ENCODE measurements at places on chromosomes 2 and 18.

- no peaks in the 10 kb centered on the region for H3K36me3 ChIP-seq
- no peak for DNase-seq
- H3K4me3 ChIP-seq: no peak overlapping the region
- no peak overlapping the region for H3K27ac ChIP-seq
- H3K27me3 ChIP-seq: peaks cover 3% of the 10 kb centered on the region
Measured at GRCh38 chr2:233857511-233858141, 3.3 kb upstream of the HJURP start.

DNA sequence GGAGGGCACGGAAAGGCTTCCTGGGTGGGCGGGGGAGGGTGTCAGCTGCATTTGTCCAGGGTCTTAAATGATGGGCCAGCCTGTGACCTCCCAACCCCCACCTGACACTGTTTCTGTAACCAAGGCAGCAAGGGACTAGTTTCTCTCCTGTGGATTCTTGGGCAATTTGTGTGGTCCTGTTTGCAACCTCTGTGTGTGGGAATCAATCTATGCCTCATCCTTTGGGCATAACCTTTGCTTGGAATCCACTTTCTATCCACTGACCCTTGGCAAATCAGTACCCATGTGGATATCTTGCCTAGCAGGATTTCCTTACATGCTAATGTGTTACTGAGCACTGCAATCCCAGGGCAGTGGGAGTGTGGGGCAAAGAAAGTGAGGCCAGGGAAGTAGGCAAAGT is 54.1 kb downstream of the GPR39 start:
- no peaks in the 10 kb centered on the region for H3K36me3 ChIP-seq
- no peaks in the 10 kb centered on the region for H3K4me1 ChIP-seq
- no peak overlapping the region for H3K4me3 ChIP-seq
- DNase-seq: no peak
- no peaks in the 10 kb centered on the region for H3K27me3 ChIP-seq
- H3K27ac ChIP-seq: no peak overlapping the region

DNA sequence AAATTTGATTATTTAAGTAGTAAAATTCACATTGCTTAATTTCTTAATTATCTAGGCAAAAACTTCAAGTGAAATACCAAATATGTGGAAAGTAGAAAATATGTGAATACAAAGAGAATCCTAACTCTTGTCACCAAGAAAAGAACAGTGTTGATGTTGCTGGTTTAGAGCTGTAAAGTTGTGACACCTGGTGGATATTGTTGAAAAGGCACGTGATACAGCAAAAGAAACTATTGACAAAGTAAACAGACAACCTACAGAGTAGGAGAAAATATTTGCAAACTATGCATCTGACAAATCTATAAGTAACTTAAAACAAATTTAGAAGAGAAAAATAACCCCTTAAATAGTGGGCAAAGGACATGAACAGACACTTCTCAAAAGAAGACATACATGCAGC is 25.6 kb upstream of the ZC3H15 start:
- H3K4me1 ChIP-seq: peaks cover 7% of the 10 kb centered on the region
- peak; percentile 68 for DNase-seq
- H3K36me3 ChIP-seq: no peaks in the 10 kb centered on the region
- H3K27me3 ChIP-seq: no peaks in the 10 kb centered on the region
- no peak overlapping the region for H3K27ac ChIP-seq

DNA sequence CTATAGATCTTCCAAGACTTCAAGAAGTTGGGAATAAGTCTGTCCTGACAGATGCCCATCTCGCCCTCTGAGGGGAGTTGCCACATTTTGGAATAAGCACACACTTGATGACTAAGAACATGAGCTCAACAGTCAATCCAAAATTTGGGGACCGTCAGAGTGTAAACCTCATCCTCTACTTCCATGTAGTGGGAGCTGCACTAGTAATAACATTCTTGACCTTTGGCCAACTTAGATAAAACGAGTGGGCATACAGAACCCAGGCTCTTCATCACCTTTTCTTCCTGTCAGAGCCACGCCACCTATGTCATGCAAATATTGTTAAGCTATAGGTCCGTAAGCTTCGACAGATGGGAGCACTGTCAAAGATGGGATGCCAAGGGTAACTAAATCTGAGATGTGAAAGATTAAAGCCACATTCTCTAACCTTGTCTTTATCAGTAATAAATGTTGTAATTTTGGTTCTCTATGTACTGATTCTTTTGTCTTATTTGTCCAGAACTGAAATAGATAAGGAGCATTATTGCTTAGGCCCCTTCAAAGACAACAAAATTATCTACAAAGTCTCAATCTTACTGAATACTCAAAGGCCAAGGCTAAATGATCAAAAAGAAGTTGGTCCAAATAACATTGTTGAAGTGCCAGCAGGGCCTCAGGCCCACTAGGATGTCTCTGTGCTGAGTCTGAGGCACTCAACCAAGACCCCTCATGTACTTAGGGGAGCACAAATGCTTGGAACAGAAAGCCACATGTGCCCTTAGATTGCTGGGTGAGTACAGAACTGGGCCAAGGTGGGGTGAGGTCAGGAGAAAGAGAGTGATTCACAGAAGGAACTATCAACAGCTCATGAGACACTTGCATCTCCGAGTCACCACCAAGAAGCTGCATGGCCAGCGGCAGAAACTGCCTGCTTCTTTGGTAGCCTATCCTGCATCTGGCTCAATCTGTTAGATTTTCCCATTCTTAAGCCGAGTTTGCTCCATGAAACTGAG is 15.0 kb downstream of the CDH2 start:
- no peak overlapping the region for H3K27ac ChIP-seq
- H3K4me3 ChIP-seq: no peak overlapping the region
- H3K36me3 ChIP-seq: no peaks in the 10 kb centered on the region
- peaks cover 75% of the 10 kb centered on the region for H3K4me1 ChIP-seq
- H3K27me3 ChIP-seq: no peaks in the 10 kb centered on the region

DNA sequence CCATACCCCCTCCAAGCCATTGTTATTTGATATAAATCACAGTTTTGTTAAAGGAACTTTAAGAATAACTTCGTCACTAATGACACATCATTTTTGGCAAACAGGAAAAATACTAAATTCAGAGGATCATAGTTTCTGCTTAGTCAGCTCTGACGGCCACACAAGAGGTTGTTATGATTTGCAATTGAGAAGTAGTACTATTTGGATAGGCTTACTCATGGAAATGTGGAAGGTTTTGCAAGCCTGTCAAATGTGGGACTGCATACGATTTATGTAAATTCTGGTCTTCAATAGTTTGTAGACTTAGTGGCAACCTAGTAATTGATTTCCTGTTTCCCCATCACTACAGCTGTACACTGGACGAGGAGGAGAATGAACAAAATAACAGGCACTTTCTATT is 108.1 kb downstream of the ARHGEF33 start:
- H3K27ac ChIP-seq: no peak overlapping the region
- H3K27me3 ChIP-seq: no peaks in the 10 kb centered on the region
- peak; percentile 14 for DNase-seq
- peaks cover 74% of the 10 kb centered on the region for H3K36me3 ChIP-seq
- H3K4me3 ChIP-seq: no peak overlapping the region
- peaks cover 14% of the 10 kb centered on the region for H3K4me1 ChIP-seq

- H3K4me1 ChIP-seq: no peaks in the 10 kb centered on the region
- DNase-seq: no peak
- H3K36me3 ChIP-seq: no peaks in the 10 kb centered on the region
- H3K27me3 ChIP-seq: no peaks in the 10 kb centered on the region
Measured at GRCh38 chr2:125837128-125837527, 818.8 kb upstream of the GYPC start.

GRCh38 chr2:144704709-144705095 is 184.8 kb upstream of the ZEB2 start:
- no peak overlapping the region for H3K4me3 ChIP-seq
- H3K27me3 ChIP-seq: no peaks in the 10 kb centered on the region
- H3K4me1 ChIP-seq: no peaks in the 10 kb centered on the region

- DNase-seq: peak; percentile 91
- H3K4me1 ChIP-seq: peaks cover 19% of the 10 kb centered on the region
- peak overlapping the region; percentile 88 for H3K27ac ChIP-seq
- no peaks in the 10 kb centered on the region for H3K27me3 ChIP-seq
- H3K36me3 ChIP-seq: no peaks in the 10 kb centered on the region
- H3K4me3 ChIP-seq: peak overlapping the region; percentile 68
Measured at GRCh38 chr18:3448838-3449511, 997 bp upstream of the TGIF1 start.

- H3K4me1 ChIP-seq: peaks cover 38% of the 10 kb centered on the region
- H3K36me3 ChIP-seq: no peaks in the 10 kb centered on the region
- no peaks in the 10 kb centered on the region for H3K27me3 ChIP-seq
- peak overlapping the region; percentile 92 for H3K27ac ChIP-seq
- DNase-seq: no peak
Measured at GRCh38 chr2:169683054-169683424, 11.2 kb downstream of the CFAP210 start.

GRCh38 chr2:41827354-41827971 is 220.4 kb upstream of the PKDCC start:
- peak; percentile 74 for DNase-seq
- peaks cover 29% of the 10 kb centered on the region for H3K4me1 ChIP-seq
- H3K36me3 ChIP-seq: no peaks in the 10 kb centered on the region
- peak overlapping the region; percentile 12 for H3K4me3 ChIP-seq

DNA sequence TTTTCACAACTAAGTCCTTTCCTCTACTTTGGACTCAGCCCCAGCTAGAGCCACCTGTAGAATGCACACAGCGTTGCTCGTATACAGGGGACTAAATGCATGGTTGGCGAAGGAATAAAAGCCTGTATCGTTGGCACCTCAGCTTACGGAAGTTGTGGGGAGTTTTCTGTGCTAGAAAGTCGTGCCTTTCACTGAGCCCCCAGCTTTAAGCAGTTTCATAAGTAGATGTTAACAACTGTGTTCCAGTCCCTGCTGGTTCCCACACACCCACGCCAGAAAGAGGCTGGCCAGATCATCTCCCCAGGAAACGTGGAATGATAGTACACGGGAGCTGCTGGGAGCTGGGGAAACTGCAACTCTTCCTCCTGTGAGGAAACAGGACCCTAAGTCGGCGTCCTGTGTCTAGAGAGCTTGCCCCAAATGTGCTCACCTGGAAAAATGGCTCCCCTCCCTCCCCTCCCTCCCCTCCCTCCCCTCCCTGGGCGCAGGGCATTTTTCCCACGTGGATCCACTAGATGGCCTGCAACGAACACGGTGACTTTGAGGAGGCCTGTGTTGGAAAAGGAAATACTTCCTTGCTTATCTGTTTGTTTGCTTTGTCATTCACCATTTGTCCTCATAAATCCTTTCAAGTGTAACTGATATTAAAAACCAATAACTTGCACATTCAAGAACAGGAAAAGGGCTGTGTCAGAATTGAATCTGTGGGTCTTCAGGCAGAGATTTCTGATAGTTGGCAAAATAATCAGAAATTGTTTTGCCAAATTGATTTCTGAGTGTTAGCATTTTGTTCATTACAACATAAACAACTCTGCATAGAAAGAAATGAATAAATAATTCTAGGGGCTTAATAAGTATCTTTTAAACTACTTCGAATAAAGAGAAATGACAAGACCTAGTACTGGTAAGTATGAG is 43.9 kb upstream of the RFX8 start:
- no peak overlapping the region for H3K27ac ChIP-seq
- DNase-seq: peak; percentile 78
- peaks cover 51% of the 10 kb centered on the region for H3K4me1 ChIP-seq
- no peaks in the 10 kb centered on the region for H3K27me3 ChIP-seq

DNA sequence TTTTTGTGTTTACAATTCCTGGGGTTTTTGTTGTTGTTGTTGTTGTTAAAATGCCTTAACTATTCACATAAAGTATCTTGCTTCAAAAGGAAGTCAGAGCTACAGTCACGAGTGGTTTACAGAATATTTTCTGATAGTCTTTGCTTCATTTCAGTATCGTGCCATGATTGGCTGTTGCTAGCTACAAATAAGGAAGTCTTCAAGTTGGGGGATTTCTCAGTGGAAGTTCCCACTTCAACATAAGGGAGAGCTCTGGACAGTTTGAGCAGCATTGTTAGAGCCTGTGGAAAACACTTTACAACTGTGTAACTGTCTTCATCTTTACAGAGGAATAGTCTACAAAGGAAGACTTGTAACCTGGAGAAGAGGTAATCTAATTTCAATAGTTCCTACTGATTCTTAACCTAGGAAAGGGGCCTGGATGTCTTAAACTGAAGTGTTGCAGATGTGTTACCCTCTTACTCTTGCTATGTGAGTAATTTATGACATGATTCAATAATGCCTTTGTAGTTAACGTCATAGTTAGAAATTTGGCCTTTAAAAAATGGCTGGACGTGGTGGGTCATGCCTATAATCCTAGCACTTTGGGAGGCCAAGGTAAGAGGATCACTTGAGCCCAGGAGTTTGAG is 23.4 kb upstream of the TANK start:
- no peaks in the 10 kb centered on the region for H3K36me3 ChIP-seq
- H3K27ac ChIP-seq: no peak overlapping the region
- no peak for DNase-seq
- H3K4me1 ChIP-seq: peaks cover 25% of the 10 kb centered on the region
- H3K4me3 ChIP-seq: no peak overlapping the region
- H3K27me3 ChIP-seq: no peaks in the 10 kb centered on the region

- H3K27me3 ChIP-seq: no peaks in the 10 kb centered on the region
- no peaks in the 10 kb centered on the region for H3K36me3 ChIP-seq
- H3K4me1 ChIP-seq: no peaks in the 10 kb centered on the region
- no peak overlapping the region for H3K4me3 ChIP-seq
- H3K27ac ChIP-seq: no peak overlapping the region
Measured at GRCh38 chr18:44536046-44536445, 144.6 kb upstream of the SETBP1 start.

DNA sequence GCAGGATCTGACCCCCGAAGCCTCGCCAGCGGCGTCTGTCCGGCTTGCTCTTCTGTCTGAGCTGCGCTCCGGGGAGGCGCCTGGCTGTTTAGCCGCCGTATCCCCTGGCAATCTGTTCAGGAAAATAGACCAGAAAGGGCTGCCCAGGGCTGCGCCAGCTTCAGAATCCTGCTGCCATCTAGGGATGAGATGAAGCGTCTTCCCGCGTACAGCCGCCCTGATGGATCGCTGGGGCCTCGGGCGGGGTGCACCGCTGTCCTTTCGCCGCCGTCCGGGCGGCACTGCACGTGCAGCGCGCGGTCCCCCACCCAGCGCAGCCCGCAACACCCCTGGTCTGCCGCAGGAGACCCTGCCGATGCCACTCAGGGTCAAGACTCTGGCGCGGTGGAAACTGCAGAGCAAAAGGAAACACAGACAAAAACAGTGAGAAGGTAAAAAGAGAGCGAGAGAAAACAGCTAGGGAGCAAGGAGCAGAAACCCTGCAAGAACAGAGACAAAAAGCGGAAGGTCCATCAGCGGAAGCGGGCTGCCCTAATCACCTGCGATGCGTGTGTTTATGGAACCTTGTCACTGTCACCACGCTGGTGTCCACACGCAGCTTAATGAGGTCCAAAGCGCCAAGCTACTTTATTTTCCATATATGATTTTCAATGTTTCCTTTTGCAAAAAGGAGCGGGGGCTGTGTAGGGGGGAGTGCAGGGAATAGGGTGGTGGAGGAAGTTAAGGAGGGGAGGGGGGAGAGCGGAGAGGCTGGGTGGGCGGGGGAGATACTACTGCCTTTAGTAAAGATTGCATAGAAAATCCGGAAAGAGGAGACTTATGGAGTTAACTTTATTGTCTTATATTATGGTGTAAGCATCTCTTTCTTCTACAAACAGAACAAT is 2113.3 kb upstream of the PIK3C3 start:
- H3K4me3 ChIP-seq: peak overlapping the region; percentile 50
- DNase-seq: peak; percentile 60
- H3K36me3 ChIP-seq: no peaks in the 10 kb centered on the region
- H3K27ac ChIP-seq: no peak overlapping the region
- H3K27me3 ChIP-seq: peaks cover 2% of the 10 kb centered on the region
